ENCODE measurements at places on chromosomes 2 and 18.

DNA sequence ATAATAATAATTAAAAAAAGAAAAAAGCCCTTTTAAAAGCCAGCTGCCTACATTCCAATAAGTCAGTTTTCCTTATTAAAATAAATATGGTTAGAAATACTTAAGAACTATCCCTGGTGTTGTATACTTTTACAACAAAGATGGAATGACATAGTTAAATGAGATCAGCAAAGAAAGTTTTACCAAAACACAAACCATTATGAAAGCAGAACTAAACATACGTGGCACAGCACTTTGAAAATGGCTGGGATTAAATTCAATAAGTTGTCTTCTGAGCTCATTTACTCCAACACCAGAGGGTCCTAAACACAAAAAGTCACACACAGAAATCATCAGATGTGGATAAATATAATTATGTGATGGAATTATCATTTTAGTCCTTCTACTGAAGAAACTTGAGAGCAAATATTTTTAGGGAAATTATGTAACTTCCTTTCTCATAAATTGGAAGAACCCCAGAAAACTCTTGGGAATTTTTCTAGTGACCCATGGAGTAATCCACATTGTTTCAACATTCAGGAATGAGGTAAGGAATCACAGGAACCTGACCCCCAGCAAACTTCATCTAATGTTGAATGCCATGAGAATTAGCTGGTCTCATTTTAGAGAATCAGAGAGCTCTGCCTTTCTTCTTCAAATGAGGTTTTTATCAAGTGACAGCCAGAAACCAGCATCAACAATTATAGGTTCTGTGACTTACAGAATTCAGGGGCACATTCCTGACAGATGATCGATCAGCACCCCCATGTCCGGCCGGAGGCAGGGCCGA lies 11.5 kb upstream of the TMEM237 start:
- no peak for DNase-seq

DNA sequence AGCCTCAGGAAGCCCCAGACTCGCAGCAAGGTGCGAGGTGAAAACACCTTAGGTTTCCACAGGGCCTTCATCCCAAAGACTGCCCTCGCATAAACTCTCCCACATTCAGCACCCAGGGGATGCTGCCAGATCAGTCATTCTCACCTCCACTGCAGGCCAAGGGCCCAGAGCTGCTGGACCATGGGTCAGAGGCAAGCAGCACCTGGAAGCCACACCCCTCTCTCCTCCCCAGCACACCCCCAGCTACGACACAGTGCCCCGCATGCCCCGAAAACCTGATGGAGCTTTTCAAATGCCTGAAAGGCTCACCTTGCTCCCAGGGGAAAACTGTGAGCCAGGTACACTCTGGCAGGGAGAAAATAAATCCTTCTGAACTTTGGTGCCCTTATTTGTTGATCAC lies 31.9 kb upstream of the LDLRAD4 start:
- no peak for DNase-seq

GRCh38 chr2:207813942-207814341 lies 44.2 kb upstream of the FZD5 start:
- DNase-seq = no peak

- no peak for DNase-seq
These were observed 238.5 kb upstream of the RGPD4 start for GRCh38 chr2:107588181-107588580.

- DNase-seq = no peak
These were observed 3.5 kb upstream of the TUBB6 start for GRCh38 chr18:12304351-12305210.

DNA sequence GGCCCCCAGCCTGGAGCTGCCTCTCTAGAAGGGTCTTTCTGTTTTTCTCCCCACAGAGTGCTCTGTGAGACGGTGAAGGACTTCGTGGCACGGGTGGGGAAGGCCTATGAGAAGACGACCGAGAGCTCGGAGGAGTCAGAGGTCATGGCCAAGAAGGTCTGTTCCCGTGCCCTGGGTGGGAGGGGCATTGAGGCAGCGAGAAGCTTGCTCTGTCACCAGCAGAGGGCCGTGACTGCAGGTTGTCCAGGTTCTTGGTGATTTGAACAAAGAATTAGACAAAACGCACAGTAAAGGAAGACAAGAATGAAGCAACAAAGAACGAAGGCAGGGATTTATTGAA lies 93.9 kb downstream of the DGKD start:
- DNase-seq = no peak

GRCh38 chr2:118705032-118705431 lies 142.4 kb downstream of the EN1 start:
- no peak for DNase-seq

- no peak for DNase-seq
These were observed 162.9 kb upstream of the AGAP1 start for GRCh38 chr2:235330775-235331451.

DNA sequence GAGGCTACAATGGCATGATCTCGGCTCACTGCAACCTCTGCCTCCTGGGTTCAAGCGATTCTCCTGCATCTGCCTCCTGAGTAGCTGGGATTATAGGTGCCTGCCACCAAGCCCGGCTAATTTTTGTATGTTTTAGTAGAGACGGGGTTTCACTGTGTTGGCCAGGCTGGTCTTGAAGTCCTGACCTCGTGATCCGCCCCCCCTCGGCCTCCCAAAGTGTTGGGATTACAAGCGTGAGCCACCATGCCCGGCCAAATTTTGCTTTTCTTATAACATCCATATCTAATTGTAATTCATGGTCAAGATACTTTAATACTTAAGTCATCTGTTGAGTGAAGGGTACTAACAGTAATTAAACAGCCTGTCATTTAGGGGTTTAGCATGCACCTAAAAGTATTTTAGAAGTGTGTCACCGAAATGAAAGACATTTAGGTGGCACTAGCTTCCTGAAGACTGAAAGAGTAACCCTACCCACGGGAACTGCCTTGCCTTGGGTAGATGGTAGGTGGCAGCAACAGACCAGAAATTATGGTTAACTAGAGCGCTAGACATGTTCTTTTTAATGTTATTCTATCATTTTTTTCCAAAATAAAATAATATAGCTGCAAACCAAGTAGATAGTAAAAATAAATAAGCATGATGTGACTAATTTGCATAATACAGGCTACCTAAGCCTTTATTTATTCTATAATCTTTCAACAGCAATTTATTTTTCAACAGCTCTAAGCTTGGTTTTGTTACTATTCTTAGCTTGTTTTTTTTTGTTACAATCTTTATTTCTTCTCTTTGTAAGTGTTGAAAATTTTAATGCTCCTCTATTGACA lies 8.6 kb upstream of the ACYP2 start:
- DNase-seq = no peak

DNA sequence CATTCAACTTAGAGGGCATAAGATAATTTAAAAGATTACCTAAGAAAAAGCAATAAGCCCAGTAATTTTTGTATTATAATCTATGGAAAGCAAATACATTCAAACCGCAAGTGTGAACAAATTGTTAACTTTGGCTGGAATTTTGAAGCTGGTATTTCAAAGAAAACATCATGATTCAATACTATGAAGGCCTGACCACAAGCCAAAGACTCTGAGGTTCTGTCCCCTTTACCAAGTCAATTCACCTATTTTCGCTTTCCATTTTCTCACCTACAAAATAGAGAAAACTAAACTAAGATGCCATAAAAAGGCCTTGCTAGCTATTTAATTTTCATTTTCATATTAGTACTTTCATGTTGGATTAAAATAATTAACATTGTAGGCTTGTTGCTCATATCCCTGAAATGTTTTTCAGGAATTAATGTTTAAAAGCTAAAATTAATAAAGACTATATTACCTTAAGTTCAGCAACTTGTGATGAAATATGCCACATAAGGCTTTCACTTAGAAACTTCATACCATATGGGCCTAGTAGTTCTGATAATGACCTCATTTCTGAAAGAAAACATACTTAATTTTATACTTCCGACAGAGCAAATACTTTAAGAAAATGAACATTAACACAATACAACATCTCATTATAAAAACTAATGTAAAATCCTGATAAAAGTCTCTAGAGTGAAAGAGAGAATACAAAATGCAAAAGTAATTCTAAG lies 85.7 kb upstream of the FRZB start:
- no peak for DNase-seq

- no peak for DNase-seq
These were observed 58.8 kb upstream of the FOSL2 start for GRCh38 chr2:28333606-28334526.

DNA sequence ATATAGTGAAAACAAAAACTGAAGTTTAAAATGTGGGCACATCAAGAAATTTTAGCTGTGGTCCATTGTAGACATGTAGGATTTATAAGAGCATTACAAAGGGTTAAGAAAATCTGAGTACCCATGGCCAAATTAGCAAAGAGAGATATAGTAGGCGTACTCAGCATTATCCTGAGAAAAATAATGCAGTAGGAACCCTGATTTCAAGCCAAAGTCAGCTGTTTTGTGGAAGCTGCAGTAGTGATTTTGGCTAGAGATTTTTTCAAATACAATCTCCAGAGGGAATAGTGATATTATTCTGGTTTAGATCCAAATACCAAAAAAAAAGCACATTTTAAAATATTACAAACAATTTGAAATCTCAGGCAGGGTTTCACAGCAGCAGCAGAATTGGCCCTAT lies 450.9 kb downstream of the FBXO15 start:
- no peak for DNase-seq

- no peak for DNase-seq
These were observed 3.4 kb downstream of the C2orf80 start for GRCh38 chr2:208186465-208186864.

GRCh38 chr2:80255918-80256781 lies 48.4 kb downstream of the LRRTM1 start:
- DNase-seq = no peak

DNA sequence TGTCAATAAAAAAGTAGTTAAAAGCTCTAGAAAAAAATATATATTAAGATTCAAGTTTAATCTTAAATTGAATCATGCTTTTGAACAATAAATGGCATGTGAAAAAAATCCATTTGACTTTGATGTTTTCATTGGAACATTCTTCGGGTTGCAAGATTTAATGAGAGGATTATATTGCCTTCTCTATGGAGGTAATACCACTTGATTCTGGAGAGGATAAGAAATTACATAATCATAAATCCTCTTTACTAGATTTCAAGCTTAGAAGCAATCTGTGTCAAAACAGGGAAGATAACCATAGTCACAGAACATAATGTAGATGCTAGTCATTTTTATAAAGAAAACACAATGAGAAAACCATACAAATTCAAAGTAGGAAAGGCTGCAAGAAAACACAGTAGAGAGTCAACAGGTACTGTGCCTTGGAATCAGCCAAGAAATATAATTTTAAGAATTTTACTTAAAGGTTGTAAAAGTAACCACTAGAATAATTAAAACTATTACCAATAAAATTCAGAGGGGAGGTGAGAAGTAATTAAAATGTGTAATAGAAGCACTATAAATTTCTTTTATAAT lies 18.7 kb upstream of the MAPRE2 start:
- DNase-seq = no peak

GRCh38 chr2:101305492-101306078 lies 2.9 kb downstream of the RNF149 start:
- no peak for DNase-seq

DNA sequence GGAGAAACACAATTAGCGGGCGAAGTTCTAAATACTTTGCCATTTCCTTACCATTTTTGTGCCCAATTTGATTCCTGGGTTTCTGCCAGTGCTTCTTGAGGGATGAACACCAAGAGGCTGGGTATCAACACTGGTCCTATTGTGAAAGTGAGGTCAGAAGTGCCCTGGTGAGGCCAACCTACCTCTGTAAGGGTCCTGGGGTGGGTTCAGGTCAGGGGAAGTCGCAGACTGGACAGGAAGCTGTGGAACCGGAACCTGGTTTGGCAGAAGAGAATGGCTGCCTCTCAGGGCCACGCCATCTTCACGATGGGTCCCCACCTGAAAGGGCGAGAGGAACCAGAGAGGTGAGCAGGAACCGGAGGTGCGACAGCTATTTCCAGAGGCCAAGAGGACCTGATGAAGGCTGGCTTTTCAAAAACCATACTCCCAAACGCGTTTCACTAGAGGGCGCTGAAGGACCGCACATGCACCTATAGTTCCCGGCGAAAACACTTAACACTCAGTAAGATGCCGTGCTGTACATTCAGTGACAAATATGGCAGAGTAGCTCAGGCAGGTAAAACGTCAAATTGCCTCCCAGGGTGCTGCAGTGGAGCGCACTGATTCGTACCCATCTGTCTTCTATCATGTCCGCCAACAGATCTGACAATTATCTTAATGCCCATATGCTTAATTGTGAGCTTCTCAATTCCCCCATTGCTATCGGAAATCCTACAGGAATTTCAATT lies 275.3 kb upstream of the CCDC68 start:
- peak; percentile 2 for DNase-seq

DNA sequence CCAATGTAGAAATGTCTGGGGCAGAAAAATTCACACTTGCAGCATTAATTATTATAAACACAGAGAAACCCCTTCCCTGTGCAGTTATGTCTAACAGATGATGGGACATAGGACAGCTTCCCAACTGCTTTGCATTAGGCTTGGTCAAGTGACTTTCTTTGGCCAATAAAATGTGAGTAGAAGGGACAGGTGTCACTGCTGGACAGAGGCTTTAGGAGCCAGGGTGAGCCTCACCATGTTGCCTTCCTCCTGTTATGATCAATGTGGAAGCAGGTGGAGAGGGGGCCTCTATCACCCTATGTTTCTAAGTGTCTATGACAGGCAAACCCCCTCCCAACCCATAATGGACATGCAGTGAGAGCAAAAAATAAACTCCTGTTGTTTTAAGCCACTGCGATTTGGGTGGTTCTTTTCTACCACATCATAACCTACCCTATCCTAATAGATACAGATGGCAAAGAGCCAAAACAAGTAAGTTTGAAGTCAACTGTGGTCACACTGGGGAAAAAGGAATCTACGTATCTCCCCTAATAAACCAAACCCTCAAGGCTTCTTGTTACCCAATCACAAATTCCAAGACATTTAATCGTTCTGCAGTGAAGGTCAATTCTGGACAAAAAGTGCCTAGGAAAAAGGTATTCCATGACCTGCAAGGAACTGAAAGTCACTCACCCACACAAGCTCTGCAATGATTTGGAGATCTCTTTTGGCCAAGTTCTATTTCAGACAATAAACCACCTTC lies 28.6 kb upstream of the POU3F3 start:
- no peak for DNase-seq
